Right ventricle myocardium inferior (tissue), 1 donor: ENCODE measurements at places on chromosomes 11 and 22. TPM values are rescaled to one million over a fixed set of nuclear protein-coding genes. Genes with fewer than 3 reads are reported as not detected.

The TSPAN18 gene
- total RNA-seq, result 115 TPM

The PGR gene
- total RNA-seq, result 6.6 TPM

The LIMK2 gene
- total RNA-seq, result 11.6 TPM

DNA sequence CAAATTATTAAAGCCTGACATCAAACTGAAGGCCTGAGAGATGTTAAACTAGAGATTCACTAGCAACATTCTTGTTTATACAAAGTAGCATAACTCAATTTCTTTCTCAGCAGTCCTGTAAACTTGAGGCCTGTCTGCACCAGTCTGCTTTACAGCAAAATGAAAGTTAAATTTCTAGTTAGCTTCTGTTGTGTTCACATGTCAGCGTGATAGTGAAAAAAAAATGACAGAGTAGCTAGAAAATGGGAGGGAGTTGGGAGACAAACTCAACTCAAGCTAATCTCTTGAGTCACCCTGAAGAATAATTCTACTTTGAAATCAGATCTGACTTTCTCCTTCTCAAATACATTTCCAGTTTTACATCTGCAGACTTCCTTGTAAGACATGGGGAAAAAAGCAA lies 6.5 kb downstream of the RBFOX2 start:
- no peak for DNase-seq

DNA sequence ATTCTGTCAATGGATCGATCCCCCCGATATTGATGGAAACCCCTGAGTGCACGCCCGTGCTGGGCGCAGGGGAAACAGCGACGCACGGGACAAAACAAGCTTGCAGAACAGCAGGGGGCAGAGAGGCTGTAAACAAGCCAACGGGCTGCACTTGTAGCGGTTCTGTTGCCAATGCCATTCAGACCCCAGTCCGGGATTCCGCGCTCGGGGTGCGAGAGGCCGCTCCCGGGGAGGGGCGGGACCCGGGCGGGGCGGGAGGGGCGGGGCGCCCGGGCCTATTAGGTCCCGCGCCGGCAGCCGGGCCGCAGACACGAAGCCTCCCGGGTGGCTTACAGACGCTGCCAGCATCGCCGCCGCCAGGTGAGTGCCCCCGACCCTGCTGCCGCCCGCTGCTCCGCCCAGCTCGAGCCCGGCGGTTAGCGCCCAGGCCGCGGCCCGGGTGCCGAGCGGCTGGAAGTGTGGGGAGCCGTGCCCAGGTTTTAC lies at the start of gene BIK:
BIK (plus strand) TSS at position 307 of the 483 bp plus-strand sequence. CDS start 13,273 bp downstream, outside the sequence.
- peak; percentile 78 for DNase-seq

The PHF21B gene
- not detected for total RNA-seq

The LIPT2 gene
- total RNA-seq, result 0.49 TPM

GRCh38 chr11:88414981-88415413 lies 77.5 kb upstream of the CTSC start:
- no peak for DNase-seq

GRCh38 chr22:40325315-40325714 lies 21.0 kb upstream of the ADSL start:
- DNase-seq, result no peak

DNA sequence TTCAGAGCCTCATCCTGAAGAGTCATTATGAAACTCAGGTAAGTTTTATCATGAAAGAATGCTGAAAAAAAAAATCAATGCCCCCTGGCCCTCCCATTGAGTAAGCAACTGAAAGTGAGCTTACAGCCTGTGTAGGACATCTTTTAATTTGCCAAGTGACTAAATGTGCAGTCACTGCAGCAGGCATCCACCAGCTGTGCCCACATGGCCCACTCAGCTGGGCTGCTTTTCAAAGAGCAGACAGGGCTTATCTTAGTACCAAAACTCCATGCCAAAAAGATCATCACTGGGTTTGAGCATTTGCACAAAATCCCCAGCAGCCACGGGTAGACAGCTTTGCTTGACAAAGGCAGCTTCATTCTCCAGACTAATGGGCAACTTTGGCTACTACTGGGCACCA lies 709.7 kb downstream of the NTM start:
- DNase-seq, result no peak

DNA sequence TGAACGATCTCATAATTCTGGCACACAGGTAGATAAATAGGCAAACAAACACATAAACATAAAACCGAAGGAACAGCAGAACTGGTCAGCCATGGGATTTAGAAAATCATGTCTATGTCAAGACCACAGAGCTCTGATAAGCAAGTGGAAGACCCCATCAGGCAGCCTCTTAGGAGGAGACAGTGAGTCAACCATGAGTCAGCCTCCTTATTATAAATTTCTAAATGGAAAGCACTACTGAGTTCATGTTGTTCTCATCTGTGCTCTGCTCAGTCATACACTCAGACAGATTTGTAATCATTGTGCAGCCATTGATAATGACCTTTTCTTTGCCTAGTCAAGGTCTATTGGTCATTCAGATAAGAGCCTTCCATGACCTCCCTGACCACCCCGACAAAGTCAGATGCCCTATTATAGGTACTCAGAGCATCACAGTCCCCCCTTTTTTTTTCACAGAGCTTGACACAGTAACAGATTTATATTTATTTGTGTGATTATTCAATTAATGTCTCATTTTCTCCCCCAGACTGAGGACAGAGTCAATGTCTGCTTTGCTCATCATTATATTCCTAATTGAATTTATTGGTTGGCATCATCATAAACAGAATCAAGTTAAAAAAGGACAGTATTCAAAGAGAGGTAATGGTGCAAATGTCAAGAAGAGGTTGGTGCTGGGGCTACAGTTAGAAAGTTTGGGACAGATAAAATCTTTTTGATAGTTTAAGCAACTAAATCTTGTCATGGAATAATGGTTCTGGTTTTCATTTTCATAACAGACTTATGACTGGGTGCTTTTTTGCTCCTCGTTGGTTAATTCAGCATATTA lies 579.7 kb upstream of the CCDC90B start:
- DNase-seq, result no peak

The APOA1 gene
- 5.4 TPM for total RNA-seq

- DNase-seq, result peak; percentile 51
Measured at GRCh38 chr22:37910890-37911672, 5.0 kb downstream of the MICALL1 start.

DNA sequence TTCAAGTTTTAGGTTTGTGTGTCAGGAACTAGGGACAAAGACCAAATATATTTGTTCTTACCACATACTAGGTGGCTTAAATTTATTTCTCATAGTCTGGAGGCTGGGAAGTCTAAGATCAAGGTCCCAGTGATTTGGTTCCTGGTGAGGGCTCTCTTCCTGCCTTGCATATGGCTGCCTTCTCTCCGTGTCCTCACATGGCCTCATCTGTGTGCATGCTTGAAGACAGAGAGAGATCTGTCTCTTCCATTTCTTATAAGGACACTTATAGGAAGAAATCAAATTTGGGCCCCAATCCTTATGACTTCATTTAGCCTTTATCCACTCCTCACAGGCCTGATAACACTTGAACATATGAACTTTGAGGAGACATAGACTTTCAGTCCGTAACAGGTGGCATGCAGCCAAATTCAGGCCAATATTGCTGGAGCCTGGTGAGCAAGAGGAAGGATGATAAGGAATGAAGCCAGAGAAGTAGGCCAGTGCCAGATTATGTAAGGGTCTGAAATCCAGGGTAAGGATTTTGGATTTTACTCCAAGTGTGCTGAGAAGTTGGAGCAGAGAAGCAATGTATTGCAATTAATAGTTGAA lies 35.1 kb downstream of the TTC17 start:
- DNase-seq, result no peak

DNA sequence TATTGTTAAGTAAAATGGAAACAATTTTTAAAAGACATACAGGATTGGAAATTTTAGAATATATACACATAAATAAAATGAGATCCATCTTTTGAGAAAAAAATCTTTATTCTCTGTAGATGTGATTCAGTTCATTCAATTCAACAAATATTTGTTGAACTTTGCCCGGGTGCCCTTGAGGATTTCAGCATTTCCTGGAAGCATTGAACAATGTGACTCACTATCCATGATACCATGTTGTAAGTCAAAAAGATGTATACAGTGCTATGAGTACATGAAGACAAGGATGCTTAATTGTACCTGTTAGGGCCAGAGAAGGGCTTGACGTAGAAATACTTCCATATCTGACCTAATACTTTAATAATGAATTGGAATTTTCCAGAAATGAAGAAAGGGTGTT lies 353.7 kb downstream of the METTL15 start:
- no peak for DNase-seq

GRCh38 chr11:15106201-15106965 lies 8.3 kb upstream of the INSC start:
- no peak for DNase-seq

The SPI1 gene
- 14.6 TPM for total RNA-seq

GRCh38 chr11:13462901-13463778 lies at the start of gene BTBD10:
BTBD10 (minus strand) TSS chr11:13463222; CDS start chr11:13445124, 18,098 bp downstream.
- DNase-seq, result peak; percentile 98

The KCNQ1OT1 gene
- 0.32 TPM for total RNA-seq

The OR8D4 gene
- total RNA-seq, result not detected

The EPS8L2 gene
- total RNA-seq, result 7.7 TPM

DNA sequence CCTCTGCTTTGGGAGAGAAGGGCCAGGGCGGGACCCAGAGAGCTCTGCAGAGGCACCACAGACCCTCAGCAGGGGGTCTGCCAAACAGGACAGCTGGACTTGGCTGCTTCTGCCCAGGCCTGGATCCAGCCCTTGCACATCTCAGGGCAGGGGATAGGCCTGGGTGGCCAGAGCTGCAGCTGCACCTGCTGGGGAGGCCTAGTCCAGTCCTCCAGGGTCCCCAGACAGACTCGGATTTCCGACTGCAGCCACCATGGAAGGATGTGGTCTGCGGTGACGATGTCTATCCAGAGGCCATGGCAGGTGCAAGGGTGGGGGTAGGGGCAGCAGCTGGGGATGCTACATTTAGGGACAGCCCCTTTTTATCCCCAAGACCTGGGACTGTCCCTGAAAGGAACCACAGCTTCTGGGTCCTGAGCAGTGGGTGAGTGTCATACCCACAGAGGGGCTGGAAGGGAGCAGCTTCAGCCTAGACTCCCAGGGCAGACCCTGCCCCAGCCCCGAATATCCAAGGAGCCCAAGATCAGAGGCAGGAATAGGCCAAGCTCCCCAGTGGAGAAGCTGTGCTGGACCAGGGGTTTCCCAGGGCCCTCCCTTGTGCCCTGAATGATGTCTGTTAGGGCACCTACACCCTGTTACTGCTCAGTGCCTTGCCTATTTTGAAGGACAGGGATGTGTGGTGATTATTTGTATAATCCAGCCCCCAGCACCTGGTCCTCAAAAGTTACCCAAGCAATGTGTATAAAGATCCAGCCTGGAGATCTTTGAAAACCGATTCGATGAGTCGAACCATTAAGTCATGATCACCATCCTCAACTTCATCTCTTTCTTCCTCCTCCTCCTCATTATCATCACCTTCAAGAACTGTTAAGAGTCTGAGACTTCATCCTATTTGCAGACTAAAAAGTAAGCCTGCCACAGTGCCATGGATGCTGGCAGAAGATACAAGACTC lies 2.5 kb upstream of the IGLL5 start:
- no peak for DNase-seq

- DNase-seq, result no peak
Measured at GRCh38 chr22:47450876-47451475, 688.5 kb downstream of the TBC1D22A start.

The SPTY2D1 gene
- 9.3 TPM for total RNA-seq

The SLC5A4 gene
- not detected for total RNA-seq

DNA sequence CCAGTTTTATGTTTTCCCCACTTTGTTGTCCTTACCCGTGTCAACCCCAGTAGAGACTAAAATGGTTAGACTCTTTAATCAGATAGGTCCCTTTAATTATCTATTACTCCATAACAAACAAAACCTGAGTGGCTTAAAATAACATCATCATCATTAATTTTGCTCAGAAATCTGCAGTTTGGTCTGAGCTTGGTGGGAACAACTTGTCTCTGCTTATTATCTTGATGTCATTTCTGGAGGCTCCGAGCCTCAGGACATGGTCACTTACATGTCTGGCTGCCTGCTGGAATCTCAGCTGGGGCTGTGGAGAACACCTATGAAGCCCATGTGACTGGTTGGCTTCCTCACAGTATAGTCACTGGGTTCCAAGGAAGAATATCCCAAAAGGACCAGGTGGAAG lies 26.7 kb downstream of the UVRAG start:
- no peak for DNase-seq

- no peak for DNase-seq
Measured at GRCh38 chr11:117166491-117166890, 12.1 kb upstream of the SIDT2 start.

The DYNC2H1 gene
- 2.8 TPM for total RNA-seq

The HIC2 gene
- 1.4 TPM for total RNA-seq

GRCh38 chr11:76603202-76603601 lies 67.3 kb downstream of the LRRC32 start:
- DNase-seq, result peak; percentile 33

GRCh38 chr11:113176599-113177360 lies 137.6 kb upstream of the TTC12 start:
- DNase-seq, result no peak

GRCh38 chr22:39522567-39523300 lies 2.4 kb downstream of the ATF4 start:
- DNase-seq, result no peak

- DNase-seq, result no peak
Measured at GRCh38 chr11:69841170-69841858, 22.1 kb upstream of the FGF3 start.

DNA sequence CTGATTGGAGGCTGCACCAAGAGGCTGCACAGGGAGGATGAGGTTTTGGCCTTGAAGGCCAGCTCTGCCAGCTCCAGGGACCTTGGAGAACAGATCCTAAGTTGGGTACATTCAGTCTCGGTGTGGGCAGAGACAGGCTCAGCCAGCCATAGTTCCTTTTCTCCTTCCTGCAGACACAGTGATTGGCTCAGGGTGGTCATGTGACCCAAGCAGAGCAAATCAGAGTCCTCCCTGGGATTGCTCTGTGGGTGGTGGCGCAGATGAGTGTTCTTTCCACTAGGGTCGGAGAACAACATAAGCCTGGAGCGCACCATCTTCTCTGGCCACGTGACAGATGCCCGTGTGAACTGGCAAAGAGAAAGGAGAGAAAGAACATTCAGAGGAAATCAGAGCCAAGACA lies 47.1 kb upstream of the CCND1 start:
- DNase-seq, result no peak
